ENCODE measurements at places on chromosomes 4 and X.
A peak's percentile ranks its signal among the peaks of the same experiment; 100 is the strongest.

- DNase-seq: no peak
Observed at GRCh38 chr4:61376301-61376700, 176.2 kb downstream of the ADGRL3 start.

GRCh38 chr4:23320931-23321587 is 568.8 kb downstream of the PPARGC1A start:
- DNase-seq: no peak

- DNase-seq: no peak
Observed at GRCh38 chr4:15769202-15769601, 8.9 kb upstream of the CD38 start.

DNA sequence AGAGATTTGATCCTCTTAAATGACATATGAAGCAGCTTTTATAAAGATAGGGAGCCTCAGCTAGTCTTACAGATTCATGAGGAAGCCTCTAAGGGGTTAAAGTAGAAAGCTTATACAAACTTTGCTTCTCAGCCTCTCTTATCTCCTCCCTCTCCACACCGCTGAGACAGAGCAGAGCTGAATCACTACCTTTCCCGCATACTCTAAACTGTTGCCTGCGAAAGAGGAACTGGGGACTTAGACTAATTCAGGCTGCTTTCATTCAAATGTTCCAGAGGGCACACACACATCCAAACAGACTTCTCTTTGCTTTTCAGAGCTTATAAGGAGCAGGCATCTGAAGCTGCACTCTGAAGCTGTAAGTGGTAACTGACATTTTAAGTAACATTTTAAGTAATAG is at the start of gene SERTM2:
SERTM2 (plus strand) TSS at position 169 of the 400 bp plus-strand sequence. CDS start 7,213 bp downstream, outside the sequence.
- peak; percentile 71 for DNase-seq

GRCh38 chr4:153655928-153656327 is 28.2 kb upstream of the TLR2 start:
- DNase-seq: no peak

- DNase-seq: no peak
Observed at GRCh38 chrX:63394872-63395271, 43.7 kb upstream of the SPIN4 start.

GRCh38 chr4:81883004-81883403 is 411.3 kb upstream of the RASGEF1B start:
- DNase-seq: no peak

DNA sequence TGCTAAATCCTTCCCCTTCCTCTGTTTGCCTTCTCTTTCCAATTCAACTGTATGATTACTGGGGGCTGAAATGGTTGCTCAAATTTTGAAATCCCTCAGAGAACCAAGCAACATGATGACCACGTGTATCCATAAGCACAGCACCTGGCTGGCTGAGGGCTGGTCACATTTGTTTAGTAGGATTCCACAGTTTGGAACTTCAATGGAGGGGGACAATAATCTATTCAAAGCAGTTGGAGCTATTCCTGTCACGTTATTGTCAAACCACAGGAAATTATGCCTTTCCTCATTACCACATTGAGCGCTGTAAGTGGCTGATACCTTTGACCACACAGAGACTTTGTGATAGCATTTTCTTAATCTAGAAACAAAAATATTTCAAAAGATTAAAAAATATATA is 7.0 kb downstream of the TMSB4X start:
- no peak for DNase-seq

Data from mesenchymal stem cell (in vitro differentiated cells and primary cell).